ENCODE measurements at places on chromosomes 16 and 17.
A peak's percentile ranks its signal among the peaks of the same experiment; 100 is the strongest.

- DNase-seq, result peak; percentile 79
Observed at GRCh38 chr17:2222901-2223616, 80.5 kb downstream of the SMG6 start.

GRCh38 chr16:17224879-17225281, 245.9 kb downstream of the XYLT1 start:
- DNase-seq, result no peak

DNA sequence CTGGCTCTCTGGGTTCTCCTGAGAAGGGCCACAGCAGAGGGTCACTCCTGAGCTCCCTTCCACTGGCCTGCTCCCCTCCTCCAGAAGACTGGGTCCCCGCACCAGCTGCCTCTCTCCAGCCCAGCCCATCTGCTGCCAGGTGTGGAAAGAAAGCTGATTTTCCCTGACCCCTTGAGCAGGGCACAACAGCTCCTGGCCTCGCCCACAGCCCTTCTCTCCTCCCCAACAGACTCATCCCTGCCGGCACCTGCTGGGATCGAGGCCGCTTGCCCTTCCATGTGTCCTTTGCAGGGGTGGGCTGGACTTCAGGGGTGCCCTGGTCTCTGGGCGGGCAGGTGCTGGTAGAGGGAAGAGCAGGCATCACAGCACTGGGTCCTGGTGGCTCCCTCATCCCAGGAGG, 4.8 kb upstream of the SMIM5 start:
- no peak for DNase-seq

- DNase-seq, result no peak
Observed at GRCh38 chr17:2188971-2189630, 114.5 kb downstream of the SMG6 start.

DNA sequence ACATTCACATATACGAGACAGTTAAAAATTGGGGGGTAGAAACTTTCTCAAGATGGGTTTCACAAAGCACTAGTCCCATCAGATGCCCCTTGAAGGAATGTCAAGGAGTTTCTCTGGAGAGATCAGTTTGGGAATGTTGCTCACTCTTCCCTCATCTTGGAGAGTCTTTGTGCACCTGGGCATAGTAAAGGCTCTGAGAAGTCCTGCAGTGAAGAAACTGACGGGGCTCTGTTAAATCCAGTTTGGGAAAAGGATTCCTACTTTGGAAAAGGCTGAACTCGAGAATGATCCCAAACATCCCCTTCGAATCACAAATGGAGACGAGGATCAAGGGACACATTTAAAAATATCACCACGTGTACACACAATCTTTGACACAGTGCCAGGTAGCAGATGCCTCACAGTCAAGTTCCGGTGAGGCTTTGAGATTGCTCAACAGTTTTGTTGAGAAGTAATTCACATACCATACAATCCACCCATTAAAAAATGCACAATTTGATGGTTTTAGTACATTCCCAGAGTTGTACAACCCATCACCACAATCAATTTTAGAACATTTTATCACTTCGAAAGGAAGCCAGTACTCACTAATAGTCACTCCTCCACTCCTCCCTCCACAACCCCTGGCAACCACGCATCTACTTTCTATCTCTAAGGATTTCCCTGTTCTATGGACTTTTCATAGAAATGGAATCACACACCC, 203.4 kb upstream of the FOXF1 start:
- no peak for DNase-seq

Data from coronary artery (tissue), 2 donors.